Activated CD8-positive, alpha-beta memory T cell treated with anti-CD3 and anti-CD28 coated beads for 1 hour (primary cell): ENCODE measurements at places on chromosomes 2 and 18.
A peak's percentile ranks its signal among the peaks of the same experiment; 100 is the strongest.

- DNase-seq, result no peak
Observed at GRCh38 chr2:18835787-18836186, 246.4 kb upstream of the NT5C1B start.

- no peak for DNase-seq
Observed at GRCh38 chr2:230358305-230358704, 31.3 kb downstream of the SP140L start.

DNA sequence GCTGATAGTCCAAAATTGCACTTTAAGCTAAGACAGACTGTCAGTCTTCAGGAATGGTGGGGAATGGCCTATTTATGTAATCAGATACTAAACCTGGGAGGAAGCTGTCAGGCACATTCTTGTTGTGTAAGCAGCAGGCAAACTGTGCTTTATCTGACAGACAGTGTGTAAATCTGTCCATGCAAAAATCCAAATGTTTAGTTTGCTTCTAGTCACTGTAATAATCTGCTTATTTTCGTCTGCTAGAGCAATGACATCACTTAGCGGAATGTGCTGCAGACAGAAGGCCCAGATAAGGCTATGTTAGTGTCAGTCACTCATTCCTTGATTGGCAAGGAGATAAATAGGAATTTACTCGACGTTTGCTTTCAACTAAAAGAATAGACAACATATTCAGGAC lies 263.5 kb downstream of the ZNF407 start:
- DNase-seq, result no peak

GRCh38 chr2:158815166-158815565 lies 20.0 kb downstream of the DAPL1 start:
- no peak for DNase-seq

- DNase-seq, result no peak
Observed at GRCh38 chr18:12254136-12254819, at the start of gene CIDEA. Gene CIDEA (plus strand): TSS chr18:12254361. CDS start chr18:12254384, 23 bp downstream.

GRCh38 chr2:241150660-241151530 lies 628 bp downstream of the PPP1R7 start:
- DNase-seq, result no peak

- DNase-seq, result no peak
Observed at GRCh38 chr2:160224507-160224906, 24.4 kb upstream of the ITGB6 start.

- no peak for DNase-seq
Observed at GRCh38 chr2:7201851-7202250, 284.6 kb downstream of the RNF144A start.

DNA sequence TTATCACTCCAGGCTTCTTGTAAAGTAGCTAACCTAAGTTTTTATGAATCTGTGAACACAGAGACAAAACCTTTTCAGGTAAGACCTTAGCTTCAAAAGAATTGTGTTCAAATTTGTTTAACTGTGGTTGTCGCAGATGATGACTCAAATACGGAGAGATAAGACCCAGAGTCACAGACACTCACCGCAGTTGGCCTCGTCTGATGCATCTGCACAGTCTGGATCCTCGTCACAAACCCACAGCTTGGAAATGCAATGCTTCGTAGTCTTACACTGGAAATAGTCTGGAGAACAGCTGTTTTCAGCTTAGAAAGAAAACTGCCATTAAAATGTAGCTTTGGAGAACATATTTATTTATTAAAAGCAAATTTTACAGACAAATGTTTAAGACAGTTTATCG lies 1662.1 kb upstream of the NXPH2 start:
- no peak for DNase-seq

DNA sequence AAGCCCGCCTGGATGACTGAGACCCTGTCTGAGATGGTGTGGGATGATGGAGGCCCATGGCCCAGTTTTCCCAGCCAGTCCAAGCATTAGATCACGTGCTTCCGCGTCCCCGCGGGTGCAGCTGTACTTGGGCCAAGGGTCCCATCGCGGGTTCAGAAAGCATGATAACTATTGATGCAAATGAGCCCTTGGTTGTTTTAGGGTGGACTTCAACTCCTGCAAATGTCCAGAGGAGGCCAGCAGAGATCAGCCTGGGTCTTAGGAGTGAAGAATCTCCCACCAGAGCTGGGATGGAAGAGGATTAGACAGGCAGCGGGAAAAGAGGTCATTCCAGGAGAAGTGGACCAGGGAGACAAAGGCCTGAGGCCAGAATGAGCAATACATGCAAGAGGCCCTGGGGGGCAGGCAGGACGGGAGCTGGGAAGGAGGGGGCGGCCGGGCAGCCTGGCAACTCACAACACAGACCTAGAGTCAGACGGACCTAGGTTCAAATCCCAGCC lies 89.9 kb upstream of the TMEM247 start:
- DNase-seq, result no peak

DNA sequence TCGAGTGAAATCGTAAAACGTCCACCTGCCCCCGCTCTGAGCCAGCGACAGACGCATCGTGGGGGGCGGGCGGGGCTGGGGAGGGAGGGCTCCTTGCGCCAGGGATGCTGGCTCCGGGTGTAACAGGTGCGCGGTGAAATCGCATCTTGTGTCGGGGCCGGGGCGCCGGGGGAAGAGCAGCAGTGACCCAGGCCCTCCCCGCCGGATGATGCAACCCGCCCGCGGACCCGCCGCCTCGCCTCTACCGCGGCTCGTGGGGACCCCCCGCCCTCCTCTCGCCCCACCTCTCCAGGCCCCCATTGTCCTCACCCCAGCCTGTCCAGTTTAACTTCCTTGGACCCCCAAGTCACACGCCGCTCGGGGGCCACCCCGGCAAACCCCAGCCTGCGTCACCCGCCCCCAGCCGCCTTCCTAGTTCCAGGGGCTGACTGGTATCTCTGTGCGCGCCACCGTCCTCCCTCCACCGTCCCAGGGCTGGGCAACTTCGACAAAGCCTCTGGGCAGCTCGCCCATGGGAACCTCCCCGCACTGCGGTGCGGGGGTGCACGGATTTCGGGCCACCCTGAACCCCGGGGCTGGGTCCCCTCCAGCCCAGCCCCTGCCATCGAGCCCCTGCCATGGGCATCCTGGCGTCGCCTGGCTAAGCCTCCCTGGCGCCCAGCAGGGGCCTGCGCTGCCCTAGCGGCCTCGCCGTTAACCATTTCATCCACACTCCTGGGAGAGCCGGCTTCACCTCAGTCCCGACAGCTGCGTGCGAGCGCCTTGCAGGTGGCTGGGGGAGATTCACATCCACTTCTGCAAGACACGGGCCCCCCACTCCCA lies 799 bp upstream of the KIF1A start:
- DNase-seq, result no peak

- DNase-seq, result no peak
Observed at GRCh38 chr2:127485694-127486071, 40.6 kb downstream of the IWS1 start.

DNA sequence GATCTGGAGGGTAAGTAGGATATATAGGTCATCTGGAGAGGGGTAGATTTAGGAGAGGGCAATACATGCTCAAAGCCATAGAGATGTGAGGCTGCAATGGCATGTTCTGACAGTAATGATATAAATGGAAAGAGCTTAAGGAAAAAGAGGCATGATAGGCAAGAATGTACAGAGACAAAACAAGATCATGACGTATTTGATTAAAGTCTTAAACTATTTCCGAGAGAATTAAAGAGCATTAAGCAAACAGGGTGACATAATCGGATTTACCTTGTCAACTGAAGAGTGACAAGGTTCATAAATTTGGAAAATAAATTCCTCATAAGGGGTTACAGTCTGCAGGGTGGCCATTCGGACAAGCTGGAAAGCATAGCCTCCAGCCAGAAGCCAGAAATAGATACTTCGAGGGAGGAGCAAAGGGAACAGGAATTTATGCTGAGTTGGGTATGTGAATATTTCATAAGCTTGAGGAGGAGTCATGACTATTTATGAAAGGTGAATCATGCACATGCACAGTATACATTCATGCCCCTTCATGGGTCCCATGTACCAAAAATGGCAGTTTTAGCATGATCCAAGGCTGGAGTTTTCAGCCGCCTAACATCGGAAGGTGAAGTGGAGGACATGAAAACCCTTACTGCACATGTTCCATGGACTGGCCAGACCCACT lies 396.2 kb upstream of the VWC2L start:
- DNase-seq, result no peak

GRCh38 chr2:21812766-21813165 lies 689.0 kb downstream of the TDRD15 start:
- no peak for DNase-seq

- no peak for DNase-seq
Observed at GRCh38 chr18:75400366-75400765, 27.1 kb downstream of the SMIM21 start.

DNA sequence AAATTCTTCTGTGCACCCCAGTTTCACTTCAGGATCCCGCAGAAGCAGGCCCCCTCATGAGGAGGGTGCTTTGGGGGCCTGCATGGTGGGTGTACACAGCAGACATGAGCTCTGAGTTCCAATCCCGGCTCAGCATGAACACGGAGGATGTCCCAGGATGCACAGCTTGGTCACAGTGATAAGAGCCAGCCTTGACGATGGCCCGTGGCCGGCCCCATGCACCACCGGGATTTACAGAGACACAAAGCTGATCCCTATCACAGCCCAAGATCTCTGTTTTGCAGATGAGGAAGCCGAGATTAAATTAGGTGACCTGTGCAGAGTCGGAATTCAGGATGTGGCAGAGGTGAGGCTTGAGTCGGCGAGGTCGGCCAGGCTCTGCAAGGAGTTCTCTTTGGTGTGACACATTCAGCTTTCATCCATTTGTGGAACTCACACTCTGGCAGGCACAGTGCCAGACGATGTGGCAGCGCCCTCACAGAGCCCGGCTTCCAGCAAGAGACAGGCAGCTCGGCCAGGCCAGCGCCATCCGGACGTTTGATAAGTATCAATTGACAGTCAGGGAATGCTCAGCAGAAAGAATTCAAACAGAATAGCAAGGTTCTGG lies 456.3 kb upstream of the MYT1L start:
- no peak for DNase-seq

GRCh38 chr18:47418746-47419145 lies 167.3 kb upstream of the SKOR2 start:
- DNase-seq, result no peak

GRCh38 chr2:12921321-12921720 lies 204.6 kb downstream of the TRIB2 start:
- no peak for DNase-seq

- DNase-seq, result no peak
Observed at GRCh38 chr2:105005181-105005951, 32.5 kb upstream of the MRPS9 start.

GRCh38 chr2:22907330-22907729 lies 477.6 kb upstream of the KLHL29 start:
- DNase-seq, result no peak

- DNase-seq, result peak; percentile 68
Observed at GRCh38 chr18:11849841-11850634, 1.2 kb upstream of the CHMP1B start.

- DNase-seq, result no peak
Observed at GRCh38 chr2:30178618-30179434, 32.0 kb downstream of the YPEL5 start.

DNA sequence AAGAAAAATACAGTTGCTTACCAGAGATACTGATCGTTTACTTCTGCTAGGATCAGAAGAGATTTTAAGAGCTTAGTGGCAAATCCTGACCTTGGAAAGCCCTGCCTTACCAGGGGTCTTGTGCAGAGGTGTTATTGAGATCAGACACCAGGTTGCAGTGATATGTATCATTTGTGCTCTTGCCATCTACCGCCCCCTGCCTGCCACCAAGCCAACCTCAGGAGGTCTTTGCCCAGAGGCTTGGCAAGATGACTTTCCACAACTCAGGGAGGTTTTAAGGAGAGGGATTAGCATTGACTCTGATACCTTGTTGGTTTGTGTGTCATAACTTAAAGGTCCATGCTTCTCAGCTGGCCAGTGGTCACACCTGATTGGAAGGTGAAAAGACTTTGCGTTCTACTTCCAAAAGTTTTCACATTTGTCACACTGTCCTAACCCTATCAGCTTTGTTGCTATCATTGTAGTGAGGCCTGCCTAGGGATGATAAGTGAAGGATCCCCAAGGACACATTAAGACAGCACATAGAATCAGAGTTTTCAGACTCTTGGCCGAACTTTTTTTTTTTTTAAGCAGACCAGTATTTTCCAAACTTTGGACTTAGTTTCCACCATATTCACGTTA lies 46.2 kb upstream of the MGAT5 start:
- DNase-seq, result peak; percentile 50

DNA sequence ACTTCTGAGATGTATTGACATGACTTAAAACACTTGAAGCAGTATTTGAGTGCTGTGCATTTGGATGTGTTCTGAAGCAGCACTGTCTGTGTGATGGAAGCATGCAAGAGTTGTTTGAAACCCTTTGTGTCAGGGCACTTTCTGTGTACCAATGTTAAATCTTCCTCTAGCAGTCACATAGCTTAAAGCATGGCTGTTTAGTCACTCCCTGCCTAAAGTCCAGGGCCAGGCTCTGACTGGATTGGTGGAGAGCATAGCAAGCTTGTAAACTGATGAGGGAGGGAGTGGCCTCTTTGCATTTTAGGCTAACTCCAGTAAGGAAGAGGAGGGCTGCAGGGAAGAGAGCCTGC lies 73.5 kb downstream of the MYO1B start:
- DNase-seq, result no peak

DNA sequence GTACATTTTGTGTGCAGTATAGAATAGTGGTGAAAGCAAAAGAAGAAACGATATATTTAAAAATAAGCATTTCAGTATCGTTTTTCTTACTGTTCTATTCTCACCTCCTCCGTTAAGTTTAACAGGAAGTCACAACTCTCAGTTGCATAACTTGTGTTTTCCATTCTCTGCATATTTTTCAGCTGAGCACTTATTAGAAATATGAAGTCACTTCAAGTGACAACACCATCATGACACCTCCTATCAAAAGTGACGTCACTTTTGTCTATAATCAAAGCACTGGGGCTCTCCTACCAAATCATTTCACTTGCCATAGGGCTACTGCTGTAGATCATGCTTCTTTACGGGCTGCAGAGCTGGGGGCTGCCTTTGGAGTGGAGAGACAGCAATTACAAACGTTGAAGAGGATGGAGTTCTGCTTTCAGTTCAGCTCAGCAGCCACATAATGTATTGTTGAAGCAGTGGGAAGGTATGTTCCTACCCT lies 36.3 kb downstream of the STAT4 start:
- DNase-seq, result no peak

DNA sequence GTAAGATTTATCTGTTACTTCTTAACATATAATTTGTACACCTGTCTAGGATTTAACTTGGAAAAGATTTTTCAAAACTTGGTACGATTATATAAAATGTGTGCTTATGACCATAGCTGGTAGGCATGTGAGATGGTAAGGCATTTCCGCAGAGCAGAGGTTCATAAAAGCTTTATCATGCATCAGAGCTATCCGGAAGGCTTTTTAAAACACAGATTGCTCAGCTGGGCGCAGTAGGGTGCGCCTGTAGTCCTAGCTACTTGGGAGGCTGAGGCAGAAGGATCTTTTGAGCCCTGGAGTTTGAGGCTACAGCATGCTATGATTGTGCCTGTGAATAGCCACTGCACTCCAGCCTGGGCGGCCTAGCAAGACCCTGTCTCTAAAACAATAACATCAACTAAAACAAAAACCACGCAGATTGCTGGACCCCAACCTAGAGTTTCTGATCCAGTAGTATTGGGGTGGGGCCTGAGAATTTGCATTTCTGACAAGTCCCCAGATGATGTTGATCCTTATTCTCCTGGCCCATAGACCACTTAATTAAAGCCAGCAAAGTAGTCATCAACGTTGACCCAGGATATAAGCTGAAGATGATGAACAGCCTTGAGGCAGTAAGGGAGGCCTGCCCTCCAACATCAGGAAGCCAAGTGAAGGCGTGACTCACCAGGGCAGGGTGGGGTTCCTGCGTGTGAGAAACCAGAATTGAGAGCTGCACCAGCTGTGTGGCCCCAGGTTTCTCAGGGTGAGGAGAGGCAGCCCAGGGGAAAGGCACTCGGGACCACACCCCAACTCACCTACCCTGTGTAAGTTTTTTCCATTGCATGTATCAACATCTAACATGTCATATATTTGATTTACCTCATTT lies 21.6 kb upstream of the SLC20A1 start:
- DNase-seq, result peak; percentile 55
